ENCODE measurements at places on chromosomes 11 and 22.

DNA sequence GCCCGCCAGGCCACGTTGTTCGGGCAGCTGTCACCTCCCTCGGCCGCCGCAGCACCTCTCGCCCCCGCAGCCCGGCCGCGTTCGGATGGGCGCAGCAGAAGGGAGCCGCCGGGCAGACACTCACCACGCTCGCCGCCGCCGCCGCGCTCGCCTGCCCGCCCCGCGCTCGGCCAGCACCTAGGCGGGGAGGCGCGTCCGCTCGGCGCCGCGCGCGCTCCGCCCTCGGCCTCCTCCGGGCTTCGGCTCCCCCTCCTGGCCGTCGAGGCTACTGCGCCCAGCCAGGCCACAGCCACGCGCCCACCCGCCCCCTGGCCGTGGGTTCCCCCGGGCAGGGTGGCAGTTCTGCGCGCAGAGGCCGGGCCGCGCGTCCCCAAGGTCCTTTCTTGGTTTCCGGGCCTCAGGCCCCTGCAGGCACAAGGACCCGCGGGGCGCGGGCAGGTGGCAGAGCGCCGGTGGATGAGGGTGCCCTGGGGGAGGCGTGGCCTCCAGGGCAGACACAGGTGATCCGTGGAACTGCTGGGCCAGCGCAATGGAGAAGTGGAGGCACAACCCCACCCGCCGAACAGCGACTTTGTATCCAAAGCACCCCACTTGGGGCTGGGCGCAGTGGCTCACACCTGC lies at the start of gene SLC25A22:
TSS of gene SLC25A22 (minus strand) at position 189 of the 621 bp plus-strand sequence. CDS start 3,275 bp downstream, outside the sequence.
- DNase-seq, result peak; percentile 86

- DNase-seq, result no peak
Observed at GRCh38 chr11:1336836-1337646, 27.6 kb upstream of the TOLLIP start.

DNA sequence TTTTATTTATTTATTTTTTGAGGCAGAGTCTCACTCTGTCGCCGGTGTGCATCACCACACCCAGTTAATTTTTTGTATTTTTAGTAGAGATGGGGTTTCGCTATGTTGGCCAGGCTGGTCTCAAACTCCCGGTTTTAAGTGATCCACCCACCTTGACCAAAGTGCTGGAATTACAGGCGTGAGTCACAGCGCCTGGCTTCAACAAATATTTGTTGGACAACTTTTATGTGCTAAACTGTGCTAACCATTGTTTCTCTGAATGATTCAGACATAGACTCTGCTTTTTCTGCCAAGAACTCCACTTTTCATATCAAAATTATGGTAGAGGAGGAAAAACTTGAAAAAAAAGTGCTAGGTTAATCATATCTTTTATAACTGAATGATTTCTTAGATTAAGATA lies 36.3 kb downstream of the MMP7 start:
- peak; percentile 77 for DNase-seq

DNA sequence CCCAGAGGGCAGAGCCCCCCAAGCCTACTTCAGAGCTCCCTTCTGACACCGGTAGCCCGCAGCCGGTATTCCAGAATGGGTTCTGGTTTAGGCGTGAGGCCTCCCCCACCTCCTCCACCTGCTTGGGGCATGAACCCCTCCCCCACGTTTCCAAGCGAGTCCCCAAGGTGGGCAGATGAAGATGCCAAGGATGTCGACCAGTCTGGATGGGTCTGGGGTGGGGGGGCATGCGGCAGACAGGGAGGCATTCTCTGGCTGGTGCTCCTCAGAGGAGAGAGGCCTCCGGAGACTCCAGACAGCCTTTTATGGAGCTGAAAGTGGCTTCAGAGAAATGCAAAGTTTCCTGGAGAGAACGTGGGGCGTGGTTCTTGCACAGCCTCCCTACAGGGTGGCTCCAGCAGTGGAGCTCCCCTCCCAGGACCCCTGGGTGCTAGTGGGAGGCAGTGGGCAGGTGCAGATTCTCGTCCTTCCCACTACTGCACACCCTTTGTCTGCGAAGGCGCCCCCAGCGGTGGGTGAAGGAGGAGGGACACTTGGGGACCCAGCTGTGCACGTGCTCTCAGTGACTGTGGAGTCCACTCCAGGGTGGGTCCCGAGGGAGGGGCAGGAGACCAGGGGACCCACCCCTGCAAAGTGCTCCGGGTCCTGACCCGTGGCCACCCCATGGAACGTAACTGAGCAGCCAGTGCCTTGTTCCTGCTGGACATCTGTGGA lies 4.2 kb downstream of the CCND1 start:
- no peak for DNase-seq

DNA sequence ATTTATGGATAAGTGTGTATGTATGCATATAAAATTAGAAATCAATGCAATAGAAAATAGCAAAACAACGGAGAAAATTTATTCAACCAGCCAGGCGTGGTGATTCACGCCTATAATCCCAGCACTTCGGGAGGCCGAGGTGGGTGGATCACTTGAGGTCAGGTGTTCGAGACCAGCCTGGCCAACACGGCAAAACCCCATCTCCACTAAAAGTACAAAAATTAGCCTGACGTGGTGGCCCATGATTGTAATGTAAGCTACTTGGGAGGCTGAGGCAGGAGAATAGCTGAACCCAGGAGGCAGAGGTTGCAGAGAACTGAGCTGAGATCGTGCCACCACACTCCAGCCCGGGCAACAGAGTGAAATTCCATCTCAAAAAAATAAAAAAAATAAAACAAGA lies 5.5 kb downstream of the KRTAP5-6 start:
- no peak for DNase-seq

GRCh38 chr22:41968601-41969000 lies 642 bp upstream of the SEPTIN3 start:
- DNase-seq, result peak; percentile 15

Measured in ELR (cell line).